Stimulated activated CD4-positive, alpha-beta T cell treated with anti-CD3 and anti-CD28 coated beads, TNF-alpha, amount 100 ng/mL, for 48 hours (primary cell): ENCODE measurements at places on chromosomes 5 and 9.

GRCh38 chr9:22722492-22722891 is 275.9 kb downstream of the DMRTA1 start:
- DNase-seq = no peak

DNA sequence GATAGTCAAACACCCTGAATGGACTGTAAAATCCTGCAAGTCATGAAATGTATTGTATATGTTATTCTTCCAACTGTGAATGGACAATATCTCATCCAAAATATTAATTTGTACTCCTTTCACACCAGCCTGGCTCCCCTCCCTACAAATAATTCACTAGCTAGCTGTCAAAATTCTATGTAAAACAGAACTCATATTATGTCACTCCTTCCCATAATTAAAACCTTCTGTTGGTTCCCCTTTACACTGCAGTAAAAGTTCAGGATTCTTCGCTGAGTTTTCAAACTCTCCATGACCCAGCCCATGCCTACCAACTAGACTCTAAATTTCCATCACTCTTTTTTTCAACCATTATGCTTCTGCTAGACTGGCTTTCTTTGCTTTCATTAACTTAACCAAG is 857.1 kb downstream of the TAF11L14 start:
- no peak for DNase-seq

DNA sequence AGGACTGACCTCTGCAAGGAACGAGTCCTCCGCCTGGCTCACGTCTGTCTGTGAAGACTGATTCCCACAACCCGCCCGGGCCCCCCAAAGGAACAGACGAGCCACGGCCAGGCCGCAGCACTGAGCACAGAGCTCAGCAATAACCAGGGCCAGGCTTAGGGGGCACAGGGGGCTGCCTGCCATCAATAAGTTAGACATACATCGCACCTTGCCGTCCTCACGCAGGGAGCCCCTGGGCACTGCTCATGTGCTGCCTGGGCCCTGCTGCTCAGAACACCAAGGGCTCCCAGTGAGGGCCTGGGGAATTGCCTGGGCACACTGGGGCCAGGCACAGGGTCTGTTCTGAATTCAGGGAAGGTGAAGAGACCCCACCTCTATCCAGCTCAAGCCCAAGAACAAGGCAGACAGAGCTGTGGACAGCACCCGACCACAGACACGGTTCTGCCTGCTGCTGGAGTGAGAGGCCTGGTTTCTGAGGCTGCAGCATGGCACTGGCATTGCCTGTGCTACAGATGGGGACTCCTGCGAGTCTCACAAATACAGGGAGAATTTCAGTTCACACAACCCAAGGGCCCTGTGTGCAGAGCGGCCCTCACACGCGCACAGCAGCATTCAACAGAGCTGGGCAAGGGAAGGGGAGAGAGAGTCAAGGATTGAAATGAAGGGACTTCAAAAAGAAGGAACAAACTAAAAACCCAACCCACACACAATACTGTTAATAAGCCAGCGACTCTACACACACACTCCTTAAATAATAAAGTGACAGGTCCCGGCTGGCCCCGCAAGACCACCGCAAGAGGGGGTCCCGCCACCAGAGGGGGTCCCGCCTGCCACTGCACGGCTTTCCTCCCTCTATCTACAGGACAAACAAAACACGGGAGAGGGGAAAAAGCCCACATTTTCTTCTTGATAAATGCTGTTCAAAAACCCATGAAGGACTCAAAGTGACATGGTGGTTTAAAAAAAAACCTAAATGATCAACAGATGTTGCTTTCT is 32.0 kb downstream of the PRRT1B start:
- DNase-seq = no peak

DNA sequence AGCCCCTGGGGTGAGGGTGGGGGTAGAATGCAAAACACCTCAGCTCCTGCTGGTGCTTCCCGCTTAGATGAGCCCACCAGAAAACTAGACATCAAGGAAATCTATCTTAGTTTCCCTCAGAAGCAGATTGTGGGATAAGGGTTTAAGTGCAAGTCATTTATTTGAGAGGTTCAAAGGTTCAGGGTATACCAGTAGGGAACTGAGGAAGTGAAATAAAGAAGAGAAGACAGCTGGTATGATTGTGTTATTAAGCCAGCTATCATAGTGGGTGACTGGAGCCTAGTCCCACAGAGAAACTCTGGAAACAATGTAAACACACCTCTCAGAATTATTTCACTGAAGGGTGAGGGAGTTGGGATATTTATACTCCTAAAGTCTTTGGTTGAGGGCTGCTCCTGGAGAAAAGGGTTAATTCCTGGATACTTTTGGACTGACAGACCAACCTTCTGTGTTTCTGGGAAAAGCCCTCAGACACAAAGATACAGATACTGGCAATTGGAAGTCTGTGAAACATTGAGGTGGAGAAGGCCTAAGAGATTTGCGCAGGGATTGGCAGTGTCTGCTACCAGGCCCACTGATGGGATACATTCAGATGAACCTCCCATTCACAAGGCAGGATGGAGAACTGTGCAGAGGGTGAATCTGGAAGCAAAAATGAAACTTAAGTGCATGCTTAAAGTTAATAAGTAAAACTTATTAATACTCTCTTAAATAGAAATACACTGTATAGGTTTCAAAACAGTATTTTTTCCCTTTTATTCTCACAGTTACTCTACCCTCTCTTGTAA is 6.4 kb upstream of the DCTN4 start:
- DNase-seq = no peak

- no peak for DNase-seq
Measured at GRCh38 chr5:170597872-170598271, 94.1 kb downstream of the KCNIP1 start.

- no peak for DNase-seq
Measured at GRCh38 chr9:89677702-89678395, 73.0 kb downstream of the GADD45G start.
